ENCODE measurements at places on chromosomes 5 and 9. TPM values are rescaled to one million over a fixed set of nuclear protein-coding genes. Genes with fewer than 3 reads are reported as not detected.

- H3K4me3 ChIP-seq = no peak overlapping the region
- H3K27me3 ChIP-seq = no peaks in the 10 kb centered on the region
- no peaks in the 10 kb centered on the region for H3K36me3 ChIP-seq
- DNase-seq = no peak
- H3K4me1 ChIP-seq = no peaks in the 10 kb centered on the region
Observed at GRCh38 chr5:54178207-54178606, 132.2 kb downstream of the ARL15 start.

GRCh38 chr9:79762070-79762469, 190.3 kb downstream of the TLE4 start:
- H3K27ac ChIP-seq = no peak overlapping the region
- DNase-seq = no peak
- no peaks in the 10 kb centered on the region for H3K4me1 ChIP-seq
- H3K36me3 ChIP-seq = no peaks in the 10 kb centered on the region
- no peaks in the 10 kb centered on the region for H3K27me3 ChIP-seq
- H3K4me3 ChIP-seq = no peak overlapping the region

The CNTNAP3 gene
- 19.4 TPM for total RNA-seq

- H3K4me3 ChIP-seq = no peak overlapping the region
- H3K36me3 ChIP-seq = no peaks in the 10 kb centered on the region
- DNase-seq = no peak
- no peaks in the 10 kb centered on the region for H3K4me1 ChIP-seq
Observed at GRCh38 chr9:93170571-93170970, 13.4 kb upstream of the WNK2 start.

- no peaks in the 10 kb centered on the region for H3K27me3 ChIP-seq
- H3K36me3 ChIP-seq = no peaks in the 10 kb centered on the region
- H3K4me3 ChIP-seq = no peak overlapping the region
- H3K4me1 ChIP-seq = no peaks in the 10 kb centered on the region
Observed at GRCh38 chr9:37551888-37552287, 24.3 kb downstream of the FBXO10 start.

- DNase-seq = no peak
- no peak overlapping the region for H3K4me3 ChIP-seq
- H3K27me3 ChIP-seq = no peaks in the 10 kb centered on the region
Observed at GRCh38 chr5:38716516-38716915, 129.3 kb upstream of the OSMR start.
